Esophagus muscularis mucosa (tissue), 4 donors: ENCODE measurements at places on chromosomes 1 and 21. TPM values are rescaled to one million over a fixed set of nuclear protein-coding genes. Genes with fewer than 3 reads are reported as not detected.
A peak's percentile ranks its signal among the peaks of the same experiment; 100 is the strongest.

DNA sequence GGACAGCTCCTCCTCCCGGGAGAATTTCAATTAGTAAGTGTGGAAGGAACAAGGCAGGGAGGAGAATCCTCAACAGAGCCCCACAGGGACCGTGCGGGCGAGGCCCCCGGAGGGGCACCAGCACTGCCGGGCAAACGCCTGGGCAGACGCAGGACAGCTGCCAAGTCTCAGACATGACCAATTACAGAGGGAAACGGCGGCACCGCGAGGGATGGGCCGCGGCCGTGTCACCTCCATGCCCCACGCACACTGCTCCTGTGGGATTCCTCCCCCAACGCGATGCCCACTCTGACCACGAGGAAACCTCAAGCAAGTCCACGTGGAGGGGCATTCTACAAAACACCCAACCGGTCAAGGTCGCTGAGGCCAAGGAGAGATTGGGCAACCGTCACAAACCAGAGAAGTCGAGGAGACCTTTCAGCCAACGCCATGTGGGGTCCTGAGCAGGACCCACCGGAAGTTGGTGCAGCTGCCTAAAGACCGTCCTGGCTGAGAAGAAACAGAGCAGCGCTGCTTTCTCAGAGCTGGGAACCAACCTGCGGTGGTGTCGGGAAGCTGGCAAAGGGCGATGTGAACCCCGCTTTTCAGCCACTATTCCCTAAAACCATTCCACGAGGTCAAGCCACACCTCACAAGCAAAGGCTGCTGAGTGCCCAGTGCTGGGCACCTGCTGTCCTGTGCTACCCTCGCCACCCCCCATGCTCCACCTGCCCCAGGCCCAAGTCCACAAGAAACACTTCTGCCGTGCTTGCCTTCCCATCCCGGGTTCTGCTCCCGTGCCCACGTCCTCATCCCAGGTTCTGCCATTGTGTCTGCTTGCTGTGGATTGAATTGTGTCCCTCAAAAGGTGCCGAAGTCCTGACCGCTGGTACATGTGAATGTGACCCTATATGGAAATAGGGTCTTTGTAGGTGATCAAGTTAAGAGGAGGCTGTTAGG is 1.4 kb upstream of the KRTAP10-4 start:
- H3K27me3 ChIP-seq, result no peaks in the 10 kb centered on the region
- H3K4me1 ChIP-seq, result no peaks in the 10 kb centered on the region
- H3K36me3 ChIP-seq, result no peaks in the 10 kb centered on the region
- H3K27ac ChIP-seq, result no peak overlapping the region
- H3K4me3 ChIP-seq, result no peak overlapping the region

DNA sequence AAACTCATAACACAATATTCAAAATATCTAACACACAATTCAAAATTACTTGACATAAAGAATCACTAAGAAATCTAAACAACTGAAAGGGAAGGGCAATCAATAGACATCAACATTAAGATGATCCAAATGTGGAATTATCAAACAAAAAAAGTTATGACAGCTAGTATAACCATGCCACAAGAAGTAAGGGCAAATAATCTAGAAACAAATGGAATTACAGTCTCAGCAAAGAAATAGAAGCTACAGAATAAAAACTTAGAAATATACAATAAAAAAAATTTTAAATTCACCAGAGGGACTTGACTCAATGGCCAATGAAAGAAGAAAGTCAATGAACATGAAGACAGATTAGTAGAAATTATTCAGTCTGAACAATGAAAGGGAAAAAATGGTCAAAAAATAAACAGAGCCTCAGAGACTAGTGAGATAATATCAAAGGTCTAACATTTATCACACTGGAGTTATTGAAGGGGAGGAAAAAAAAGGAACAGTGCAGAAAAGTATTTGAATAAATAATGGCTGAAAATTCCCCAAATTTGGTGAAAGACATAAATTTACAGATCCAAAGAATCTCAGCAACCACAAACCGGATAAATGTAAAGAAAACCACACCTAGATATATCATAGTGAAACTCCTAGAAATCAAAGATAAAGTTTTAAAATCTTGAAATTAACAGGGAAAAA is 41.8 kb downstream of the BARHL2 start:
- H3K4me3 ChIP-seq, result no peak overlapping the region
- no peak overlapping the region for H3K27ac ChIP-seq
- H3K4me1 ChIP-seq, result no peaks in the 10 kb centered on the region
- DNase-seq, result no peak
- H3K36me3 ChIP-seq, result no peaks in the 10 kb centered on the region
- no peaks in the 10 kb centered on the region for H3K27me3 ChIP-seq

- H3K27me3 ChIP-seq, result no peaks in the 10 kb centered on the region
- no peaks in the 10 kb centered on the region for H3K36me3 ChIP-seq
- peaks cover 16% of the 10 kb centered on the region for H3K4me1 ChIP-seq
- no peak for DNase-seq
- H3K4me3 ChIP-seq, result no peak overlapping the region
Observed at GRCh38 chr1:95039360-95040031, 33.3 kb downstream of the ALG14 start.

GRCh38 chr1:70486676-70487458 is 75.8 kb downstream of the CTH start:
- peaks cover 7% of the 10 kb centered on the region for H3K4me1 ChIP-seq
- no peak for DNase-seq
- no peaks in the 10 kb centered on the region for H3K36me3 ChIP-seq
- no peaks in the 10 kb centered on the region for H3K27me3 ChIP-seq
- H3K4me3 ChIP-seq, result no peak overlapping the region

- no peak overlapping the region for H3K4me3 ChIP-seq
- no peaks in the 10 kb centered on the region for H3K36me3 ChIP-seq
- H3K27ac ChIP-seq, result no peak overlapping the region
- DNase-seq, result peak; percentile 75
Observed at GRCh38 chr1:33819913-33820311, 44.0 kb upstream of the HMGB4 start.

Gene KIF14
- total RNA-seq, result under 0.01 TPM

- no peaks in the 10 kb centered on the region for H3K4me1 ChIP-seq
- no peak overlapping the region for H3K4me3 ChIP-seq
- no peaks in the 10 kb centered on the region for H3K27me3 ChIP-seq
- no peaks in the 10 kb centered on the region for H3K36me3 ChIP-seq
- DNase-seq, result no peak
Observed at GRCh38 chr21:36003776-36004175, 56.5 kb downstream of the SETD4 start.

GRCh38 chr1:4081806-4082711 is 182.0 kb upstream of the C1orf174 start:
- H3K36me3 ChIP-seq, result no peaks in the 10 kb centered on the region
- no peaks in the 10 kb centered on the region for H3K27me3 ChIP-seq
- H3K4me3 ChIP-seq, result no peak overlapping the region
- no peaks in the 10 kb centered on the region for H3K4me1 ChIP-seq
- H3K27ac ChIP-seq, result no peak overlapping the region

- H3K36me3 ChIP-seq, result no peaks in the 10 kb centered on the region
- DNase-seq, result no peak
- peaks cover 19% of the 10 kb centered on the region for H3K4me1 ChIP-seq
- H3K27me3 ChIP-seq, result peaks cover 26% of the 10 kb centered on the region
- no peak overlapping the region for H3K27ac ChIP-seq
Observed at GRCh38 chr1:2417083-2417832, 4.9 kb upstream of the PEX10 start.

Gene BRINP3
- total RNA-seq, result 10.1 TPM

Gene GPR52
- 2.0 TPM for total RNA-seq
